ENCODE measurements at places on chromosomes 7 and 10. TPM values are rescaled to one million over a fixed set of nuclear protein-coding genes. Genes with fewer than 3 reads are reported as not detected.

Gene CLDN4
- total RNA-seq = not detected

GRCh38 chr10:25824050-25824449, 110.0 kb upstream of the MYO3A start:
- no peak for DNase-seq

GRCh38 chr7:99493823-99494222, 6.3 kb downstream of the ZNF394 start:
- DNase-seq = no peak

DNA sequence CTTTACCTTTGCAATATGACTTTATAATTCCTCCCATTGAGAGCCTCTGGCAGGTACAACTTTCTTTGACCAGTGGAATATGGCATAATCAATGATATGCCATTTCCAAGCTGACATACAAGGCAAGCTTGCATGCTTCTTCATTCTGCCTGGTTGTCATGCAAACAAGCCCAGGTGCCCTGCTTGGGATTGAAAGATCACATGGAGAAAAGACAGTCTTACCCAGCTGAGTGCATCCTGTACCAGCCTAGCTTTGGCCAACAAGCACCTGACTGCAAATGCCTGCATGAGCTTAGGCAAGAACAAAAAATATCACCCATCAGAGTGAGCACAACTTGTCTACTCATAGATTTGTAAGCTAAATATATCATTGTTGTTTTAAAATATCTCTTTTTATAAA, 82.9 kb upstream of the KCND2 start:
- no peak for DNase-seq

GRCh38 chr10:1468811-1469210, 268.5 kb downstream of the ADARB2 start:
- no peak for DNase-seq

- DNase-seq = no peak
These were observed 68.8 kb upstream of the RSU1 start for GRCh38 chr10:16886031-16886430.

DNA sequence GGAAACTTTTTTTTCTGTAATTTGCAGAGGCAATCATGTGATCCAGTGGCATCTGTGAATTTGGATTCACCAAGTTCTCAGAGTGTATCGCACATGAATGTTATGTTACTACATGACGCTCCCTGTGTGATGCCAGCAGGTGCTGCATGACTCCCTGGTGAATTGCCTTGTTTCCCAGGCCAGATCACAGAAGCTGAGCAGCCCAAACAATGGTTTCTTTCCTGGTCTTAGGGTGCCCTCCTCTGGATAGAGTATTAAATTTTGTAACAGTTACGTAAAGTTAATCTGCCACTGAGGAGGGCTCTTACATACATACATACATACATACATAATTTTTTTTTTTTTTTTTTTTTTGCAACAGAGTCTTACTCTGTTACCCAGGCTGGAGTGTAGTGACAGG, 3.6 kb downstream of the ZSCAN21 start:
- DNase-seq = peak; percentile 50

Gene SUN3
- total RNA-seq = not detected

Gene AKR1D1
- not detected for total RNA-seq

DNA sequence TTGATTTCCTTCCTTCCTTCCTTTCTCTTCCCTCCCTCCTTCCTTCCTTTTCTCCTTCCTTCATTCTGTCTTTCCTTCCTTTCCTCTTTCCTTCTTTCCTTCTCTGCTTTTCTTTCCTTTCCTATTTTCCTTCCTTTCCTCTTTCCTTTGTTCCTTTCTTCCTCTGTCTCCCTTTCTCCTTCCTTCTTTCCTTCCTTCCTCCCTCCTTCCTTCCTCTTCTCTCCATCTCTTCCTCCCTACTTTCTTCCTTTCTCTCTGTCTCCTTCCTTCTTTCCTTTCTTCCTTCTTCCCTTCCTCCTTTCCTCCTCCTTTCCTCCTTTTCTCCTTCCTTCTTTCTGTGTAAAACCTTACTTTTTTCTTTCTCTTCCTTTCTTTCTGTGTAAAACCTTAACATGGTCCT, 32.3 kb upstream of the NPTX2 start:
- no peak for DNase-seq

Gene OGDHL
- not detected for total RNA-seq

Gene C7orf33
- total RNA-seq = not detected

DNA sequence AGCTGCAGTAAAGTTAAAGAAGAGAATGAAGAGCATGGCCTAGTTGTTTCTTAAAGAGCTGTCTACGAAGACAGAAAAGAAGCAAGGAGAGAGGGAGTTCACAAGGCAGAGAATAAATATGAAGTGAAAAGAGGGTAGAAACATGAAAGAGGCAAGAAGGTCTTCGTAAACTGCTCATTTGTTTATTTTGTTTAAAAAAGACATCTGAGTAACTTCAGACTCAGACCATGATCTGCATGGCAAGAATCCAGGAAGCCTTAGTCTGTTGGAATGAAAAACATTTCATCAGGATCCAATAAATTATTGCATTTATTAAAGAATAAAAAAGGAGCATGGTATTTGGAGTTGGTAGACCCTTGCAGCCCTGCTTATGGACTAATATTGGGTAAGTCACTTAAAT, 151.1 kb downstream of the SEM1 start:
- DNase-seq = no peak

GRCh38 chr7:102849079-102849478, 63.7 kb upstream of the LRRC17 start:
- no peak for DNase-seq

Gene ENKUR
- not detected for total RNA-seq

DNA sequence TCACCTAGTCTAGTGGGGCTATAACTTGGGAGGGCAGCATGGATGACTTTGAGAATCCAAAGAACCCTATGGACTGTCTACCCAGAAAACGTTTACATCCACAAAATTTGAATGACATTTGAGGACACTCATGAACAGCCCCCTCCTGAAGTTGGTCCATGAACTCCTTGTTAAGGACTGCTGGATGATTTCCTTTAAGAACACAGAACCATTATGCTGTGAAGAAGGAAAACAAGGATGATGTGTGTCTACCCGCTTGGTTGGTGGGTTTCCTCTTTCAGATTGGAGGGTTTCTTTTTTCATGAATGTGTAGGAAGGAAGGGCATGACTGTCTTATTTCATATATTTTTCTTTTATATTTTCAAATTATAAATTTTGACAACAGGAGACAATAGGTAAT, 58.3 kb downstream of the ARID5B start:
- DNase-seq = no peak

All from B cell (primary cell).